ENCODE measurements at places on chromosomes 11 and 22. TPM values are rescaled to one million over a fixed set of nuclear protein-coding genes. Genes with fewer than 3 reads are reported as not detected.

Gene LAMTOR1
- total RNA-seq = 65.7 TPM

- H3K4me1 ChIP-seq = no peaks in the 10 kb centered on the region
- H3K36me3 ChIP-seq = no peaks in the 10 kb centered on the region
- no peak overlapping the region for H3K27ac ChIP-seq
Observed at GRCh38 chr11:132943357-132943705, 589.0 kb downstream of the OPCML start.

DNA sequence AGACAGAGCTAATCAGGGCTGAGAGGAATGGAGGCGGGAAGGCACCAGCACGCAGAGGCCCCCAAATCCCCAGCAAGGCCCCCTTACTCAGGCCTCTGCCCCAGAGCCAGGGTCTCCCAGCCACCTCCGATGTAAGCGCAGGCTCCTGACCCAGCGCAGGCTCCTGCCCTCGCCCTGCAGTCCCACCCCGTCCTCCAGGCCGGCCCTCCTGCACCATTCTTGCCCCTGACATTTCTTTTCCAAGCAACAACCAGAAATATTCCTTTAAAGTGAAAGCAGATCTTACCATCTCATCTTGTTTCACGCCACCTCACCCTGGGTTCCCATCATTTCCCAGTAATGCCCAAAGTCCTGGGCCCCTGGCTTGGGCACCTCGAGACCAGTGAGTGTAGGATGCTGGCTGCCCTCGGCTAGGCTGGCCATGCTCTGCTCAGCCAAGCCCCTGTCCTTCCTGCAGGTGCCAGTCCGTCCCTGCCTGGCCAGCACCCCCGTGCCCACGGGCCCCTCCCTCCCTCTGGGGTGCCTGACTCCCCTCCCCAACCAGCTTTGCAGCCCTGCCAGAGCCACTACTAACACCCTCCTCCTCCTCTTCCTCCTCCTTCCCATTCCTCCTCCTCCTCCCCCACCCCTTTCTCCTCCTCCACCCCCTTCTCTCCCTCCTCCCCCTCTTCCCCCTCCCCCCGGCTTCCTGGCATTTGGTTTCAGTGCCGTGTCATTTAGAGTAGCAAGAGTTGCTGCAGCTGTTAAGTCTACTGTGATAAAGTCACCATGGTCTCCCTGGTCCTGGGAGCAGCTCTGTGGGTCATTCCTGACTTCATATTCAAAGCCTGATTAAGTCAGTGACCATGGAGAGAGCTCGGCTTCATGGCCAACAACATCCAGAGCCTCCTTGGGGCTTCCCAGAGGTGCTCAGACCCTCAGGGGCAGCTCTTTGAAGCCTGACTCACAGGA lies 78.7 kb downstream of the PIWIL3 start:
- DNase-seq = no peak
- H3K36me3 ChIP-seq = no peaks in the 10 kb centered on the region
- no peak overlapping the region for H3K27ac ChIP-seq
- no peaks in the 10 kb centered on the region for H3K4me1 ChIP-seq
- no peak overlapping the region for H3K4me3 ChIP-seq

Gene SERPING1
- not detected for total RNA-seq

DNA sequence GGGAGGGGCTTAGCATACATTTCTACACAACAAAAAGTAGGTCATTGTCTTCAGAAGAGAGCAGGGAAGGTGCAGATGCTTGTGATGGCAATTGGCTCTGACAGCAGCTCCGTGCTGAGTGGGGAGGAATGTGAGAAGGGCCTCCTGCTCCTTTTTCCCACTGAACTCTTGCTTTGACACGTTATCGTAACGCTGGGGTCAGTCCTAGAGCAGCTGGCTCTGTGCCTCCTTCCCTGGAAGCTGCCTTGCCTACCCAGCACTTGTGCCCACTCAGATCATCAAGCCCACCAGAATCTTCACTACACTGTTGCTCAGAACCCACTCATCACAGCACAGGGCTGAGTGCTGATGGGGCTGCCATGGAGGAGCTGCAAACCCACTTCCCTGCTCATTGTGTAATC lies 14.9 kb upstream of the NAV2 start:
- peaks cover 42% of the 10 kb centered on the region for H3K27me3 ChIP-seq
- DNase-seq = no peak
- H3K4me3 ChIP-seq = no peak overlapping the region
- no peak overlapping the region for H3K27ac ChIP-seq
- no peaks in the 10 kb centered on the region for H3K4me1 ChIP-seq

DNA sequence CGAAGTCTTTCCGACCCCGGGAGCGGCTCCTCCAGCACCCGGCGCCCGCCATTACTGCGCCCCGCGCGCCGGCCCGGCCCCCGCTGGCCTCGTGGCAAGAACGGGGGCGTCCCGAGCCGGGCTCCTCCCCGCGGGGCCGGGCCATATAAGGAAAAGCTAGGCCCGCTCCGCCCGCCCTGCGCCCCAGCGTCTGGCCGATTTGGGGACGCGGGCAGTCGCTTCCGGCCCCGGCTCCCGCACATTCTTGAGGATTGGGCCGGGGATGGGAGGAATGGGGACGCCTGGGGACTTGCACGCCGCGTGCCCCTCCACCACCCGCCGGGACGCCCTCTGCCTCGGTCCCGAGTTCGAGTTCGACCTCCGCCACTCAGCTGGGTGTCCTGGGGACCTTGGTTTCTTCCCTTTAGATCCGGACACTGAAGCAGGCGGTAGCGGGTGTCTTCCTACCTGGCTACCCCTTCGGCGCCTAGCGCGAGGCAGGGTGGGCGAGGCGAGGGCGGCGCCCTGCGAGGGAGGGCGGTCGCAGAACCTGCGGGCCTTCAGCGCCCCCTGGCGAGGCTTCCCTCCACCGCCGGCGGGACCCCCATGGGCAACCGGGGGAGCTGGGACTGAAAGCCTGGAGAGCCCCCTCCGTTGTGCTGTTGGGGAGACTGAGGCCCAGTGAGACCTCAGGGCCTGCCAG lies 3.8 kb downstream of the SMTN start:
- peaks cover 33% of the 10 kb centered on the region for H3K4me1 ChIP-seq
- no peaks in the 10 kb centered on the region for H3K36me3 ChIP-seq
- peak; percentile 90 for DNase-seq
- no peaks in the 10 kb centered on the region for H3K27me3 ChIP-seq
- H3K4me3 ChIP-seq = peak overlapping the region; percentile 91
- H3K27ac ChIP-seq = peak overlapping the region; percentile 65

Gene SLC43A1
- 16.5 TPM for total RNA-seq

DNA sequence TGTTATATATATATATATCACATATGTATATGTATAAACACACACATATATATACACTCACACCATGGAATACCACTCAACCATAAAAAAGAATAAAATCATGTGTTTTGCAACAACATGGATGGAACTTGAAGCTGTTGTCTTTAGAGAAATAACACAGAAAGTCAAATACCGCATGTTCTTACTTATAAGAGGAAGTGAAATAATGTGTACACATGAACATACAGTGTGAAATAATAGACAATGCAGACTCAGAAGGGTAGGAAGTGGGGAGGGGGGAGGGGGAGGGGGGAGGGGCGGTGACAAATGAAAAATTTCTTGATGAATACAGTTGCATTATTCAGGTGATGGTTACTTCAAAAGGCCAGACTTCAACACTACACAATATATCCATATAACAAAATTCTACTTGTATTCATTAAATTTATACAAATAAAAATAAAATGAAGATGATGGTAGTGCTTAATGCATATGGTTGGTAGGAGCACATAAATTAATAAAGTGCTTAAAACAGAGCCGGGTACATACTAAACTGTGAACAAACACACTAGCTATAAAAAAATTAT lies 5.8 kb upstream of the OR5B2 start:
- DNase-seq = no peak
- H3K27me3 ChIP-seq = peaks cover 32% of the 10 kb centered on the region
- no peaks in the 10 kb centered on the region for H3K4me1 ChIP-seq
- no peak overlapping the region for H3K4me3 ChIP-seq

GRCh38 chr22:39173787-39174497 lies 21.5 kb upstream of the CBX7 start:
- H3K27me3 ChIP-seq = peaks cover 7% of the 10 kb centered on the region
- peaks cover 47% of the 10 kb centered on the region for H3K4me1 ChIP-seq
- peak overlapping the region; percentile 79 for H3K4me3 ChIP-seq
- H3K27ac ChIP-seq = peak overlapping the region; percentile 71

DNA sequence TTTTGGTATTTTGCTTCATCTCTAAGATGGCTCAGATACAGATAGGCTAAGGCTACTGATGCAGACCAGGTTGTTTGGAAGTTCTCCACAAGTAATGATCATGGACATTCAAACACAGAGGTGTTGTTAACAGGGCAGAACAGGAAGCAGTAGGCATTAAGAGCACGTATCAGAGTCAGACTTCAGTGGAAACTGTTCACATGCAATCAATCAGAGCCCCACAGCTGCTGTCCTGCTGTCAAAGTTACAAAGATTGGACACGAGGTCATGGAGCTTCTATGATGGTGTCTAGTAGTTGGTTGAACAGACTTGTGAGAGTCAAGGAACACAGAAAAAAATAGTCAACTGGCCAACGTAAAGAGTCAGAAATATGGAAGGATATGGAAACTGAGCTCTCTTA lies 19.8 kb downstream of the OR10D3 start:
- H3K36me3 ChIP-seq = no peaks in the 10 kb centered on the region
- H3K4me1 ChIP-seq = no peaks in the 10 kb centered on the region
- no peak overlapping the region for H3K27ac ChIP-seq
- H3K4me3 ChIP-seq = no peak overlapping the region

DNA sequence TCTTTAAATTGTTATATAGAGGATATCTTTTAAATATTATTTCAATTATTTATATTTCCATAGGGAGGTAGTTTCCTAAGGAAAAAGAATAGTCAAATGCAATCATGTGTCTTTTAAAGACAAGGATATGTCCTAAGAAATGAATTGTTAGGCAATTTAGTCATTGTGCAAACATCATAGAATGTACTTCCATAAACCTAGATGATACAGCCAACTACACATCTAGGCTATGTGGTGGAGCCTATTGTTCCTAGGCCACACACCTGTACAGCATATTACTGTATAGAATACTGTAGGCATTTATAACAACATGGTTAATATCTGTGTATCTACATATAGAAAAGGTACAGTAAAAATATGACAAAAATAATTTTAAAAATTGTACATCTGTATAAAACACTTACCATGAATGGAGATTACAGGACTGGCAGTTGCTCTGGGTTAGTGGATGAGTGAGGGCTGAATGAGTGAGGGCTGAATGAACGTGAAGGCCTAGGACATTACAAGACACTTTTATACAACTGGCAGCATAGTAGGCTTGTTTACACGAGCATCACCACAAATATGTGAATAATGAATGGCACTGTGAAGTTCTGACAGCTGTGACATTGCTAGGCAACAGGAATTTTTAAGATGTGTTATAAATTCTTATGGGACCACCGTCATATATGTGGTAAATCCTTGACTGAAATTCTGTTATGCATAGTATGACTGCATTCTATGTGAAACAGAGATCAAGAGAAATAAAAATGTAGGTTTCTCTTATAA lies 1879.0 kb upstream of the RAG2 start:
- no peaks in the 10 kb centered on the region for H3K4me1 ChIP-seq
- H3K4me3 ChIP-seq = no peak overlapping the region
- H3K27ac ChIP-seq = no peak overlapping the region
- H3K27me3 ChIP-seq = no peaks in the 10 kb centered on the region
- H3K36me3 ChIP-seq = no peaks in the 10 kb centered on the region

GRCh38 chr11:120877746-120878365 lies 146.0 kb upstream of the TBCEL start:
- DNase-seq = no peak
- H3K27ac ChIP-seq = peak overlapping the region; percentile 45
- no peak overlapping the region for H3K4me3 ChIP-seq
- peaks cover 37% of the 10 kb centered on the region for H3K4me1 ChIP-seq
- peaks cover 10% of the 10 kb centered on the region for H3K36me3 ChIP-seq
- H3K27me3 ChIP-seq = peaks cover 9% of the 10 kb centered on the region

Gene TBX10
- total RNA-seq = not detected

- H3K27ac ChIP-seq = no peak overlapping the region
- H3K4me3 ChIP-seq = no peak overlapping the region
- H3K27me3 ChIP-seq = peaks cover 14% of the 10 kb centered on the region
- no peak for DNase-seq
- H3K36me3 ChIP-seq = no peaks in the 10 kb centered on the region
Observed at GRCh38 chr11:2662024-2662312, 37.8 kb downstream of the KCNQ1OT1 start.

DNA sequence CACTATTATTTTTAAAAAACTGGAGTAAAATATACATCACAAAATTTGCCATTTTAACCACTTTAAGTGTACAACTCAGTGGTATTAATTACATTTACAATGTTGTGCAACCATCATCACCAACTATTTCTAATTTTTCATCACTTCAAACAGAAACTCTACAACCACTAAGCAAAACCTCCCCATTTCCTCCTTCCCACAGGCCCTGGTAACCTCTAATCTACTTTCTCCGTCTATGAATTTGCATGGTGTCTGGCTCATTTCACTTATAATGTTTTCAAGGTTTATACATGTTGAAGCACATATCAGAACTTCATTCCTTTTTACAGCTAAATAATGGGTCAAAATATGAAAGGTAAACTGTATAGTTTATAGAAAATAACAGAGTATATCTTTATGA lies 24.4 kb downstream of the DDI1 start:
- DNase-seq = no peak
- peaks cover 28% of the 10 kb centered on the region for H3K4me1 ChIP-seq
- H3K4me3 ChIP-seq = no peak overlapping the region
- peaks cover 5% of the 10 kb centered on the region for H3K36me3 ChIP-seq
- H3K27ac ChIP-seq = no peak overlapping the region
- H3K27me3 ChIP-seq = no peaks in the 10 kb centered on the region

DNA sequence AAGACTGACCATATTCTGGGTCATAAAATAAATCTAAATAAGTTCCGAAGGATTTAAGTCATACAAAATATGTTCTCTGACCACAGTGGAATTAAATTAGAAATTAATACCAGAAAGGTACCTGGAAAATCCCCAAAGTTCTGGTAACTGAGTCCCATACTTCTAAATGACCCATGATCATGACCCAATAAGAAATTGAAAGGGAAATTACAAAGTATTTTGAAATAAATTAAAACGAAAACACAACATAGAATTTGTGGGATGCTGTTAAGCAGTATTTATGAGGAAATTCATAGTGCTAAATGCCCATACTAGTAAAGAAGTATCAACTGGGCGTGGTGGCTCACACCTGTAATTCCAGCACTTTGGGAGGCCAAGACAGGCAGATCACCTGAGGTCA lies 23.4 kb upstream of the IL10RA start:
- H3K4me3 ChIP-seq = no peak overlapping the region
- no peak overlapping the region for H3K27ac ChIP-seq
- peaks cover 18% of the 10 kb centered on the region for H3K36me3 ChIP-seq
- H3K4me1 ChIP-seq = peaks cover 29% of the 10 kb centered on the region

Measured in natural killer cell treated with Interleukin-12 subunit alpha and Interleukin-12 subunit beta and Interleukin-15 and Interleukin-18, amount 100 ng/mL, for 72 hours (primary cell).